ENCODE measurements at places on chromosomes 1 and 21. TPM values are rescaled to one million over a fixed set of nuclear protein-coding genes. Genes with fewer than 3 reads are reported as not detected.

The MANEAL gene
- 0.33 TPM for total RNA-seq

GRCh38 chr1:115189814-115190539 is 100.7 kb upstream of the TSPAN2 start:
- H3K27me3 ChIP-seq = no peaks in the 10 kb centered on the region
- no peaks in the 10 kb centered on the region for H3K4me1 ChIP-seq
- no peaks in the 10 kb centered on the region for H3K36me3 ChIP-seq

DNA sequence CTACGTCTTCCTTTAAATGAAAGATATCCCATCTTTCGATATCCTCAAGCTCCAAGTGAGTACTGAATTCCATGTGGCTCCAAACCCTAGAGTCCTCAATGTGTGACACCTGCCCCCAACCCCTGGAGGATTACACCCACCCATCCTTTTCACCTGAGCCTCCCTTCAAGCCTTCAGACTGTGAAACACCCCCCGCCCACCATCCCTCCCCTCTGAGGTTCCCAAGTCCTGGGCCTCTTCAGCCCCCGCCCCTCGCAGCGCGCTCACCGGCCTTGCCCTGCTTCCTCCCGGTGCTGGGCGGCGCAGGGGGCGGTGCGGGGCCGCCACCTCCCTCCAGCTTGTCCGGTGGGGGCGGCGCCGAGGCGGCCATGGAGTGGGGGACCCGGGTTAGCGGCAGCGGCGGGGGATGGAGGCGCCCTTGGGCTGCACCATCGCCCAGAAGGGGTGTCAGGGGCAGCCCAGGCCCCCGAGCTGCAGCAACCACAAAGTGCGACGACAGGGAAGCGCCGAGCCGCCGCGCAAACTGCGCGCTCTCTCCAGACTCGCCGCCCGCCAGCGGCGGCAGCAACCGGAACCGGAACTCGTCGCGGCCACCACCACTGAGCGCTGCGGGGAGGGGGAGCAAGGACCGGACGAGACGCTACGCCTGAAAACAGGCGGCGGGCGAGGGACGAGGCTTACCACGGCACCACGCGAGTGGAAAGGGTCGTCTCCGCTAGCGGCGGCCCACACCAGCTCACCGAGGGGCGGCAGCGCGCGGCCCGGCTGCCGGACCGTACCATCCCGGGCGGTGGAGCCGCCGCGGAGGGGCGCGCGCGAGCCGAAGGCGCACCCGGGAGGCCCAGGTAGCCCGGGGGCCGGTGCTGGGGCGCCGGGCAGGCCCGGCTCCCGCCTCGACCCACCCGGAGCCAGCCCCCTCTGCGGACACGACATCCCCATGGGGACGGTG is at the start of gene PYGO2:
TSS of gene PYGO2 (minus strand) at position 576 of the 949 bp plus-strand sequence. CDS start at position 370, 206 bp downstream.
- H3K27ac ChIP-seq = peak within 1 kb of the TSS; percentile 95
- peaks cover 54% of the 10 kb centered on the region for H3K36me3 ChIP-seq
- peak; percentile 77 for DNase-seq

DNA sequence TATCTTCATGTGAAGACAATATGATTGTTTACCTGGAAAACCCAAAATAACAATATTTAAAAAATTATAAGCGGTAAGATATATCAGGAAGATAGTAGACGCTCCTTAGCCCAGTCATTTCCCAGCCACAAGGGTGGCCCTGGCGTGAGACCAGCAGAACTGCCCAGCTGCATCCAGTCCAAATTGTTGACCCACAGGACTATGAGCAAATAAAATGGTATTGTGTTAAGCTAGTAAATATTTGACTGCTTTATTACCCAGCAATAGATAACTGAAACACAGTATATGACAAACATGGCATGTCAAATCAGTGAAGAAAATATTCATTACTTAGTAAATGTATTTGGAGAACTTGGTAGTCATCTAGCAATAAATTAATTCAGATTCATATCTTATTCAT is 294.3 kb upstream of the SPAG17 start:
- no peaks in the 10 kb centered on the region for H3K36me3 ChIP-seq
- DNase-seq = no peak
- H3K4me3 ChIP-seq = no peak overlapping the region
- H3K4me1 ChIP-seq = no peaks in the 10 kb centered on the region
- H3K27ac ChIP-seq = no peak overlapping the region

The RAD54L gene
- 1.0 TPM for total RNA-seq

The SPSB1 gene
- 1.9 TPM for total RNA-seq

- DNase-seq = no peak
- peaks cover 19% of the 10 kb centered on the region for H3K27me3 ChIP-seq
- no peaks in the 10 kb centered on the region for H3K36me3 ChIP-seq
- H3K27ac ChIP-seq = no peak overlapping the region
- no peak overlapping the region for H3K4me3 ChIP-seq
Observed at GRCh38 chr1:62316135-62316534, 3.1 kb downstream of the KANK4 start.

The LMX1A gene
- not detected for total RNA-seq

The SLC1A7 gene
- total RNA-seq = not detected

DNA sequence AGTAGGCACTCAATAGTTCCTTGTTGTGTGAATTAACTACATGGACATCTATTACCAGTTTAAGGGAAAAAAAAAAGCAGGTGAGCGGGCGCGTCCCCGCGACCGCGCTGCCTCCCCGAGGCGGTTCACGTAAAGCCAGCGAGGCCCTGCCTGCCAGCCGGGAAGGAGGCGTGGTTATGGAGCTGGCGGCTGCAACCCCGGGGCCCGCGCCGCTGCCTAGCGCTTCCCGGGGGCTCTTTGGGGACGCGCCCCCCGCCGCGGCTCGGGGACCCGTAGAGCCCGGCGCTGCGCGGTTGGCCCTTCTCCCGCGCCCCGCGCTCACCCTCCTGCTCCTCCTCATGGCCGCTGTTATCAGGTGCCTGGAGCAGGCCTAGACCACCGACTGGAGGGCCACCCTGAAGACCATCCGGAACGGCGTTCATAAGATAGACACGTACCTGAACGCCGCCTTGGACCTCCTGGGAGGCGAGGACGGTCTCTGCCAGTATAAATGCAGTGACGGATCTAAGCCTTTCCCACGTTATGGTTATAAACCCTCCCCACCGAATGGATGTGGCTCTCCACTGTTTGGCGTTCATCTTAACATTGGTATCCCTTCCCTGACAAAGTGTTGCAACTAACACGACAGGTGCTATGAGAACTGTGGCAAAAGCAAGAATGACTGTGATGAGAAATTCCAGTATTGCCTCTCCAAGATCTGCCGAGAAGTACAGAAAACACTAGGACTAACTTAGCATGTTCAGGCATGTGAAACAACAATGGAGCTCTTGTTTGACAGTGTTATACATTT is 2.6 kb upstream of the CC2D1B start:
- peaks cover 38% of the 10 kb centered on the region for H3K4me1 ChIP-seq
- peak; percentile 66 for DNase-seq

The MX1 gene
- 86.3 TPM for total RNA-seq

GRCh38 chr1:73104749-73105148 is 822.4 kb upstream of the NEGR1 start:
- no peak for DNase-seq

DNA sequence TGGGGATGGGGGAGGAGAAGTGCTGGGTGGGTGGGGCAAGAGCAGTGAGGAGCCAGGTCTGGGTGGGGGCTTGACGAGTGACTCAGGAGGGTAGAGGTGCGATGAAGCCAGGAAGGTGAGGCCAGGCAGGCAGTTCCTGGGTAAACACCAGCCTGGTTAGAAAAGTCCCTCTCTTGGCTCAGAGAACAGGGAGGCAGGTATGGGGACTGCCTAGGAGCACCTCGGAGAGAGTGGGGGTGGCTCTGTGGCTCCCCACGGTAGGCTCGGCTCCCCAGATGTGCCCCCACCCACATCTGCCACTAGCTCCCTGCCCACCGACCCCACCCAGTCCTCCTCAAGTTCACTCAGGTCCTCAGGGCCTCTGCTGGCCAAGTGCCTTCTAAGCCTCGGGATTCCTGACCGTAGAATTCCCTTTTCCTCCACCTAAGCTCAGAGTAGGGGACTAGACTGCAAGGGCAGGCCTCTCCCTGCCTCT is 1.2 kb downstream of the HSPG2 start:
- no peaks in the 10 kb centered on the region for H3K27me3 ChIP-seq
- no peaks in the 10 kb centered on the region for H3K36me3 ChIP-seq
- no peak overlapping the region for H3K27ac ChIP-seq

The AMIGO1 gene
- 16.9 TPM for total RNA-seq

DNA sequence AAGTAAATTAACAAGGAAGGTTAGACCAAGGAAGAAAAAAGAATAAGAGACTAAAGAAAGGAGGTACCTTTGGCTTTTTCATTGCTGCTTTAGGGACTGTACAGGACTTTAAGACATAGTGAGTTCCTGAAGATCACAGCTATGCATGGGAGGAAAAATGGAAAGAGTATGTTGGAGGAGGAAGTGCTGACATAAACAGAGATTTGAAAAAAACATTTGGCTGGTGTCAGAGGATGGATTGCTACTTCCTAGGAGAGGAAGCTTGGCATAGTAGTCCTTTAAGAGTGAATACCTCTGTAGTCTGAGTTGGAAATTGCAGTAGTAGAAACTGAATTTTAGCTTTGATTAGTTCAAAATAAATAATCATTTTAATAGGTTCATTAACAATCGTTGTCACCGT is 398.4 kb downstream of the RYR2 start:
- H3K4me1 ChIP-seq = no peaks in the 10 kb centered on the region
- DNase-seq = no peak
- no peaks in the 10 kb centered on the region for H3K27me3 ChIP-seq
- H3K4me3 ChIP-seq = no peak overlapping the region
- H3K27ac ChIP-seq = no peak overlapping the region
- no peaks in the 10 kb centered on the region for H3K36me3 ChIP-seq

The PERM1 gene
- total RNA-seq = not detected

GRCh38 chr1:239367196-239367810 is 19.1 kb upstream of the CHRM3 start:
- H3K27me3 ChIP-seq = peaks cover 4% of the 10 kb centered on the region
- no peak for DNase-seq
- no peak overlapping the region for H3K27ac ChIP-seq

DNA sequence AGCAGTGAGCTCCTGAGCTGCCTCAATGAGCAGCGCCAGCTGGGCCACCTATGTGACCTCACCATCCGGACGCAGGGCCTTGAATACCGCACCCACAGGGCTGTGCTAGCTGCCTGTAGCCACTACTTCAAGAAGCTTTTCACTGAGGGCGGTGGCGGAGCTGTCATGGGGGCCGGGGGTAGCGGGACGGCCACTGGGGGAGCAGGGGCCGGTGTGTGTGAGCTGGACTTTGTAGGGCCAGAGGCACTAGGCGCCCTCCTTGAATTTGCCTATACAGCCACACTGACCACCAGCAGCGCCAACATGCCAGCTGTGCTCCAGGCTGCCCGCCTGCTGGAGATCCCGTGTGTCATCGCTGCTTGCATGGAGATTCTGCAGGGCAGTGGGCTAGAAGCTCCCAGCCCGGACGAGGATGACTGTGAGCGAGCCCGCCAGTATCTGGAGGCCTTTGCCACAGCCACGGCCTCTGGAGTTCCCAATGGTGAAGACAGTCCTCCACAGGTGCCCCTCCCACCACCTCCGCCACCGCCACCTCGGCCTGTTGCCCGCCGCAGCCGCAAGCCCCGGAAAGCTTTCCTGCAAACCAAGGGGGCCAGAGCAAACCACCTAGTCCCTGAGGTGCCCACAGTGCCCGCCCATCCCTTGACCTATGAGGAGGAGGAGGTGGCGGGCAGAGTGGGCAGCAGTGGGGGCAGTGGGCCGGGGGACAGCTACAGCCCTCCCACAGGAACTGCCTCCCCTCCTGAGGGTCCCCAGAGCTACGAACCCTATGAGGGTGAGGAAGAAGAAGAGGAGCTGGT is 12.3 kb downstream of the ZBTB7B start:
- H3K27me3 ChIP-seq = no peaks in the 10 kb centered on the region
- no peak overlapping the region for H3K4me3 ChIP-seq
- H3K36me3 ChIP-seq = peaks cover 54% of the 10 kb centered on the region

DNA sequence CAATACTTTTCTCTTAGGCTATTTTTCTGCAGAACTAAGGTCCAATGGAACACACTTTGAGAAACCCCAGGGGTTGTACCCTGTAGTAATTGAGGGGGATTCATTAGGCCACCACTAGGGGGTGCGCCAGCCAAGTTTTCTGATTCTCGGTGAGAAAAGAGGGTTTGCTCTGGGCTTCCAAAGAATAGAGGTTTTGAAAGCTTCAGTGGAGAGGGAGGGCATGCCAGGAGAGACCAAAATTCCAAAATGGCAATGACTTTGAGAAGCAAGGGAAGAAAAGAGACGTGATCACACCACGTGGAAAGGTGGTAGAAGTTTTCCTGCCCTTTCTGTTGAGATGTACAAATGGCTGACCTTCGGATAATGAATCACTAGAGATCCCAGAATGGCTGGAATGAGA is 323.3 kb downstream of the RPS6KC1 start:
- no peaks in the 10 kb centered on the region for H3K4me1 ChIP-seq
- DNase-seq = peak; percentile 40
- H3K27ac ChIP-seq = no peak overlapping the region

DNA sequence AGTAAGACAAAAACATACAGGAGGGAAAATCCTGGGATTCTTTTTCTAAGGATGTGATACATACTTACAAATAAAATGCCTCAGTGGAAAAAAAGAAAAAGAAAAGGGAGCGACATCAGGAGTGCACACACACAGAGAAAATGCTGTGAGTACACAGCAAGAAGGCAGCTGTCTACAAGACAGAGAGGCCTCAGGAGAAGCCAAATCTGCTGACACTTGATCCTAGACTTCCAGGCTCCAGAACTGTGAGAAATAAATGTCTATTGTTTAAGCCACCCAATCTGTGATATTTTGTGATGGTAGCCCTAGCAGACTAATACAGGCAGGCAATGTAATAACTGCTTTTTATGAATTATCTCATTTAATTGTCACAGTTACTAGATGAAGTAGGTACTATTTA is 17.0 kb upstream of the TRIM45 start:
- H3K4me1 ChIP-seq = no peaks in the 10 kb centered on the region
- no peak for DNase-seq
- H3K4me3 ChIP-seq = no peak overlapping the region
- no peaks in the 10 kb centered on the region for H3K27me3 ChIP-seq
- no peaks in the 10 kb centered on the region for H3K36me3 ChIP-seq

The OR2T34 gene
- total RNA-seq = not detected

DNA sequence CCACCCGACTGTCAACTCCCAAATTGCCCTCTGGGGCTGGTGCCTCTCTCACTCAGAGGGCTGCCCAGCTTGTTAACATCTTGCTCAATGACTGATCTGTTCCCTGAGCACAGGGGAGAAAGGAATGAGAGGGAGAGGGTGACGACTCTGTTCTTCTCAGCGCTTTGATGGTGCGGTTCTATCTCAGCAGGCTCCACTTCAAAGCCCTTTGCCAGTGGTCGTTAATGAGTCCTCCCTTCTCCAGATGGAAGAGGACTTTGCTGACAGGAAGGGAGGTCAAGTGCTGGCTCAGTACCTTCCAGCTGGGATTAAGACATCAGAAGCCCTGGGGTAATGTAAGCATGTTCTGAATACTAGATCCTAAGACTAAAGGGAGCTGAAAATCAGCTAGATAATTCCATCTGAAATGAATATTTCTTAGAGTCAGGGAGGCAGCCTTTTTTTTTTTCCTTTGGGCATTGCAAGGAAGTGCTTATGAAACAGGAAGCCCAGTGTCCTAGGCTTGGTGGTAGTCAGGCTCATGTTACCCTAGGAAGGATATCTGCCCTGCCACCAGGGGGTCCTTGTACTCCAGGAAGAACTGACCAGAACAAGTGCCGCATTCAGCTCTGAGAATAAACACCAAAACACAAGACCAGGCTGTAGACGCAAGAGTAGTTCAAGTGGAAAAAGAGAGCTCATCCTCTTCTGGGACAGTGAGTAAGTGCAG is 4.7 kb downstream of the FMOD start:
- H3K36me3 ChIP-seq = no peaks in the 10 kb centered on the region
- DNase-seq = no peak
- H3K27ac ChIP-seq = no peak overlapping the region
- peaks cover 3% of the 10 kb centered on the region for H3K27me3 ChIP-seq
- peaks cover 14% of the 10 kb centered on the region for H3K4me1 ChIP-seq
- no peak overlapping the region for H3K4me3 ChIP-seq
